ENCODE measurements at places on chromosomes 1 and 21. TPM values are rescaled to one million over a fixed set of nuclear protein-coding genes. Genes with fewer than 3 reads are reported as not detected.

FMO2 gene
- 0.08 TPM for total RNA-seq

NRIP1 gene
- 19.1 TPM for total RNA-seq

DNA sequence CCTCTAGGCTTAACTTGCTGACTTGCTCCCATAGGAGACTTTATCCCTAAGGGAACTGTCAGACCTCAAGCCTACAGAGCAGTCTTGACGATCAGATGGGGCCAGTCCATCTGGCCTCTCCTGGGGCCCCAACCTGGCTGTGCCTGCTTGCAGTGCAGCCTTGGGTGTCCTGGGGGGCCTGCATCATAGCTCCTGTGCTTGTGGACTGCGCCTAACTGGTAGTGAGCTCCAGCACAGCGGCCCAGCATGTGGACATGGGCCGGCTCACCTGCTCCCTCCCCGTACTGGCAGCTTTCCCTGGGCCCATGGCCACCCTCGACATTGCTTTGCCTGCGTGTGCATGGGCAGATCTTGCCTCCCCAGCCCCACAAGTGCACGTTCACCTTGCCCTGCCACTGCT, 76.1 kb downstream of the INTS7 start:
- no peak overlapping the region for H3K4me3 ChIP-seq
- H3K27ac ChIP-seq, result no peak overlapping the region
- H3K36me3 ChIP-seq, result peaks cover 3% of the 10 kb centered on the region
- H3K4me1 ChIP-seq, result no peaks in the 10 kb centered on the region

DNA sequence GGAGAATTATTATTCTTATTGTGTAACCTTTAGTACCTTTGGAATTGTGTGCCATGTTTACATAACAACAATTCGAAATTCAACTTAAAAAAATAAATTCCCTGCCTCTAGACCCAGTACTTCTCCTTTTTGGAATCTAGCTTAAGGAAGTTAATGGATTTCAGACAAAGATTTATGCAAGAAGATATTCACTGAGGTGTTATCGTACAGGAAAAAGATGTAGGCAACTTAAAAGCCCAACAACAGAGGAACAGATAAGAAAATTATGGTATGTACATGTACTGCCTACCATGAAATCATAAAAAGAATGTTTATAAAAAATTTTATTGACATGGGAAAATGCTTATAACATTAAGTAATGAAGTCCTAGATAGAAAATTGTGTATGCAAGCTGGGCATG, 18.2 kb upstream of the STMN1 start:
- no peak for DNase-seq
- no peaks in the 10 kb centered on the region for H3K36me3 ChIP-seq
- H3K27ac ChIP-seq, result no peak overlapping the region
- no peak overlapping the region for H3K4me3 ChIP-seq
- H3K27me3 ChIP-seq, result no peaks in the 10 kb centered on the region

DNA sequence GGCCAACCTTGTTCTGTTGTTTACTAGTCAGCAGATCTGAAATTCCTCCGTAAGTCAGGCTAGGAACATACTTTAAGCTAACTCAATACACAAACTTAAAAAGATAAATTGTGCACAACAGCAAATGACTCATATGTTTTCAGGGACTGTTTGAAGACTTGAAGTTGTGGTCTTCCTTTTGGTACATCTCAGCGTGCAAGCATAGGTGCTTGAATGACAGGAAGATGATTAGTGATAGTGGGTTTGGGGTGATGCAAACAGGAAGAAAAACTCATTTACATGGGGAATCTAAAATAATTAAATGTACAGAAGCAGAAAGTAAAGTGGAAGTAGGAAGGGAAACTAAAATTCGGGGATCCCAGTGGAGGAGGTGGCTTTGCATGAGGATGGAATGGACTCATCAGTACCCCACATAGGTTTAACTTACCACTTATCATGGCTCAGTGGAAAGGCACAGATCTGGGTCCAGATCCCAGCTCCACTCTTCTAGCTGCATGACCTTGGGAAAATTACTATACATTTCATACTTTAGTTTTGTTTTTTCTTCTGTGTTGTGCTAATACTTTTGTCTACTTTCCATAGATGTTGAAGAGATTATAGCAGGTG, 122.3 kb downstream of the XCL2 start:
- no peaks in the 10 kb centered on the region for H3K4me1 ChIP-seq
- no peak for DNase-seq
- no peaks in the 10 kb centered on the region for H3K36me3 ChIP-seq
- H3K27me3 ChIP-seq, result peaks cover 18% of the 10 kb centered on the region

GRCh38 chr1:162253790-162254189, 122.9 kb downstream of the SPATA46 start:
- H3K27ac ChIP-seq, result no peak overlapping the region
- H3K4me1 ChIP-seq, result peaks cover 18% of the 10 kb centered on the region
- H3K27me3 ChIP-seq, result no peaks in the 10 kb centered on the region
- no peak for DNase-seq
- no peaks in the 10 kb centered on the region for H3K36me3 ChIP-seq
- H3K4me3 ChIP-seq, result no peak overlapping the region

GRCh38 chr1:22184892-22185612, 42.2 kb upstream of the WNT4 start:
- no peak for DNase-seq
- no peaks in the 10 kb centered on the region for H3K27me3 ChIP-seq
- H3K4me3 ChIP-seq, result no peak overlapping the region
- H3K27ac ChIP-seq, result no peak overlapping the region
- no peaks in the 10 kb centered on the region for H3K36me3 ChIP-seq

All from Panc1 (cell line).